ENCODE measurements at places on chromosomes 3 and 15.

DNA sequence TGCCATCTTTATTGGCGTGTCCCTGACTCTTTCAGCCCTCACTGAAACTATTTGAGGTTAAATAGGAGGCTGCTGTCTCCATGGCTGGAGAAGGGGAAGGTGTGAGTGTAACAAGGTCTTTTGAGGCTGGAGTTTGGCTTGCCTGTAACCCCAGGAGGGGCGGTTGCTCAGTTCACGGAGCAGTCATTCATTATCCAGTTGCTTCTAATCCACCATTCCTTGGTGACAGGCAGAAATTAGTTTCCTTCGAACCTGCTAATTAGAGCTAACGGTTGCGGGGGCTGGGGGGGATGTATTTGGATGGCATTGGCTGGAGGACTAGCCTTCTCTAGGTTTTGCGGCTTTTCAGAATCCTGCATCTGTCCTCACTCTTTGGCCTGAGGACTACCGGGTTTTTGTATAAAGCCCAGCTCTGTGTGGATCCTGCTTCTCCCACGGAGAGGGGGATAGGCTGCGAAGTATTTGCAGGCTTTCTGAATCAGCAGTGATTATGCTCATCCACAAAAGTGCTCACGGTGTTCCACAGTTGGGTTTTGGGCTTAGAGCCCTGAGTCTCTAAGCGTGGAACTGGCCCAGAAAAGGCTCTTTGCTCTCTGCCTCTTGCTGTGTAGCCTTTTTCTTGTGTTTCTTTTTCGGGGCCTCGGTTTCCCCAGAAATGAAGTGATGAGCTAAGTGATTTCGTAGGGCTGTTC lies 18.6 kb downstream of the FGD5 start:
- no peak for DNase-seq

DNA sequence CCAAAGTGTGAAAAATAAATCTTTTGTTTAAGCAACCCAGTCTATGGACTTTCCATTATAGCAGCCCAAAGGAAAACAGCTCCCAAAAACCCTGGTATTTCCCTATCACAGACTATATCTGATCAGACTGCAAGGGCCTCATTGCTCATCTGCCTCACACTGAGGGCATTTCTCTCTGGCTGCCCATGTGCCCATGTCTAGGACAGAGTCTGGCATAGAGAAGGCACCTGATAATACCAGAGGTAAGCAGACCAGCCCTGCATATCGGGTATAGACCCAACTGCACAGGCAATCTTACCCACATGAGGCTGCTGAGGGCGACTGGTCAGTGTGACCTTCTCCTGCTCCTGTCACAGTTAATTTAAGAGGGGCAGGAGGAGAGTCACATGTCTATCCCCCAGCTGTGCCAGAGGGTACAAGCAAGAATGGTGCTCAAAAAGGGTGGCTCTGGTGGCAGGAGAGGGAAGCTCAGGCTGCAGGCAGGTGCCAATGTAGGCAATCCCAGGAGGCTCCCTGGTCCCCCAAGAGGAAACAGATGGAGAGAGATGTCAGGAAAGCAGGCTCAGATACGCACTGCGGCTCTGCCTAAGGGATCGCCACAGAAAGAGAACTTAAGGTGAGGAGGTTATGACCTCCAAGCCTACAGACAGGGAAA lies 3.1 kb downstream of the CSRNP1 start:
- DNase-seq: no peak

- DNase-seq: no peak
Observed at GRCh38 chr3:125161607-125162219, 50.8 kb downstream of the SLC12A8 start.

GRCh38 chr3:45029661-45030060 lies 3.6 kb downstream of the CLEC3B start:
- no peak for DNase-seq

DNA sequence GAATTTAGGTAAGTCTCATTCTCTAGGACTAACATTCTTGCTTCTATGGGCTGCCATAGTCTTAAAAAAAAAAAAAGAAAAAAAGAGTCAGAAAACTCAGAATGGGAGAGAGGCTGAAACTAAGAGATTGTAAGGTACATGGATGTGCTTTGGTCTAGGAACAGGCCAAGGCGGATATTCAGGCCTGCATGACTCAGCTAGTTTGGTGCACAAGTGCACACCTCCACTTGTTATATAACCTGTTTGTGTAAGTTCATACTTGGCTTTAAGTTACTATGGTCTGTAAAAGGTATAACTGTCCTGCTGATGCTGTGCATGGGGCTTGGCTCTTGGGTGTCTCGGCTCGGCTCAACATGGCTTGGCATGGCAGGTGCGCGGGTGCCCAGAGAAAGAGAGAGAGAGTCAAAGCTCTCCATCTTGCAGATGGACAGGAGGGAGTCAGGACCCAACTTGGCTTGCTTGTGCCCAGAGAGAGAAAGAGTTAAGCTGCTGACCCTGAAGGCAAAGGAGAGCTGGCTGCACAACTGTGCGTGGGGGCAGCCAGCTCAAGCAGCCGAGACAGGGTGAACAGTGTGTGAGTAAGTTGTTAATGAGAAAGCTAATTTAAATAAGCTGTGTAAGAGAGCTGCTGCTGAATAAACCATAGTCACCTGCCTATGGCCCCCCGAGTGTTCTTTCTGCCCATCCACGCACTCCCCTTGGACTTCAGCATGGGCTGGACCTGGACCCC lies 31.4 kb upstream of the CHRNB4 start:
- DNase-seq: no peak

- no peak for DNase-seq
Observed at GRCh38 chr3:28575100-28575745, 226.6 kb upstream of the AZI2 start.

GRCh38 chr15:96333131-96334016 lies 2.9 kb downstream of the NR2F2 start:
- DNase-seq: no peak

GRCh38 chr3:113878403-113878802 lies 39.8 kb downstream of the GRAMD1C start:
- DNase-seq: no peak

DNA sequence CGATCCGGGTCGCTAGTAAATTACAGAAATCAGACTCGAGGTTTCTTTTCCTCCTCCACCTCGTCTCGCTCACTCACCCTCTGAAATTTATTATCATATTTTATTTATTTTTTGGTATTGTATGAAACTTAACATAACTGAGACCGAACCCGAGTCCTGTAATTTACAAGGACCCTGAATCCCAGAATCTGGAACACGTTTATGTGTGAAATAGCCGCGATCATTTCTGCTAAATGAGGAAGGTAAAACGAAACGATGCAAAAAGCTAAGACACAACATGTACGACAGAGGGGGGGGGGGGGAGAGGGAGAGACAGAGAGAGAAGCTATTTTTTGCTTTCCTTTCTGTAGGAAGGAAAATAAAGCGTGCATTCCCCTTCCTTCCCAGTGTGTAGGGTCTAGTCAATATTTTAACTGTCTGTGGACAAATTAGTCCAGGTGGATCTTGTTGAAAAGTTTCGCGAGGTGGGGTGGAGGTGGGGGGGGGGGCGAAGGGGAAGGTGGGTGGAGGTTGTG lies 1.6 kb downstream of the BBX start:
- peak; percentile 25 for DNase-seq

DNA sequence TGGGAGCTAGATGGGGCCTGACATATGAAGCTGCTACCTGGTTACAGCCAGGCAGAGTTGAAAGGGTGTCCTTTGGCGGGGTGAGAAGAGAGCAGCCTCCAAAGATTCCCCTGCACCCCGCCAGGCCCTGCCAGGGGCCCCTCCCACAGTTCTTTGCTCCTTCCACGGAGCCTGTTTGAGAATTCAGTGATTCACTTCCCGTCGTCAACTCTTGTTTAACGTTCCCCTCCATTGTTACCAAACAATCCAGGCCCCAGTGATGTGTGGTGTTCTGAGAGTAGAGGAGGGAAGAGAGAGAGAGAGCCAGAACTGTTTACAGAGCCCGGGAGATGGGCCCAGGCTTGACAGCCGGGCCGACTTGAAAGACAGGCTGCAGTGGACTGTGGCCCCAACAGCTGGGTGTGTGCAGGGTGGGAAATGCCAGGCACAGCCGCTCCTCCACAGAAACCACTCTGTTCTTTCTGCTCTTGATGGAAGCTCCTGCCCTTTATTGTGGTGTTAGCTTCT lies 81.5 kb downstream of the SMAD3 start:
- DNase-seq: peak; percentile 28

GRCh38 chr3:70882104-70882503 lies 569.7 kb upstream of the MDFIC2 start:
- DNase-seq: no peak

DNA sequence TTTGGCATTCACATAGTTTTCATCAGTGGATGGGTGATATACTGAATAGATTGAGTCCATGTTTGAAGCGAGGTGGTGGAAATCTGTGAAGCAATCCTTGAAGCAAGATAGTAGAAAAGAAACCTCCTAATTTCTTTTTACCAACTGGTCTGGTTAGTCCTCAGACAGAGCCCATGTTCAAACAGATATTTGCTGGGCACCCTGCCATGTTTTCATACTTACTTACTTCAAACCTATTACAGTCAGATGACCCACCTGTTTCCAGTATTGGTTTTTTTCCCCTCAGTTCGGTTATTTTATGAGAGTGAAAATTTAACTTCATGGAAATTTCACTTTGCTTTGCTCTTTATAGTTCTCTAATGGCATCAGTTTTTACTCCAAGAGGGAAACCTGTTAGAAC lies 23.7 kb downstream of the EXOSC7 start:
- no peak for DNase-seq

DNA sequence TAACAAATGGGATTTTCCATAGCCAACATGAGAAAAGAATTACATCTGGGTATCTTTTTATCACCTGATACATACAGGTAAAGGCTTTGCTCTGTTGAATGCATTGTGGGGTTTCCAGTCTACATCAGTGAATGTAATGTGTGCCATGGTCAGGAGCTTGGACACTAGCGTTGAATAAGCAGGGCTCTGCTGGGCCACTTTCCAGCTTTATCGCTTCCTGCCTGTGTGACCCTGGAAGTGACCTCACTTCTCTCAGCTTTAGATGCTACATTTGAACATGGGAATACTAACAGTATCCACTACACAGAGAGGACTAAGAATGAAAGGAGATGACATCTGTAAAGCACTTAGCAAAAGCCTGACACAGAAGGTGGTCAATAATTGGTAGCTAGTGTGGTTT lies 40.1 kb downstream of the TTC23 start:
- no peak for DNase-seq

- DNase-seq: no peak
Observed at GRCh38 chr3:40201770-40202169, 107.7 kb upstream of the EIF1B start.

DNA sequence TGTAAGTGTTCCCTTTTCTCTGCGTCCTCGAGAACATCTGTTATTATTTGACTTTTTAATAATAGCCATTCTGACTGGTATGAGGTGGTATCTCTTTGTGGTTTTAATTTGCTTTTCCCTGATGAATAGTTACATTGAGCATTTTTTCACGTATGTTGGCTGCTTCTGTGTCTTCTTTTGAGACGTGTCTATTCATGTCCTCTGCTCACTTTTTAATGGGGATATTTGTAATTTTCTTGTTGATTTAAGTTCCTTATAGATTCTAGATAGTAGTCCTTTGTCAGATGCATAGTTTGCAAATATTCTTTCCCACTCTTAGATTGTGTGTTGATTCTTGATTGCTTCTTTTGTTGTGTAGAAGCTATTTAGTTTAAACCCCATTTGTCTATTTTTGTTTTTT lies 179.2 kb downstream of the DOCK3 start:
- DNase-seq: no peak

DNA sequence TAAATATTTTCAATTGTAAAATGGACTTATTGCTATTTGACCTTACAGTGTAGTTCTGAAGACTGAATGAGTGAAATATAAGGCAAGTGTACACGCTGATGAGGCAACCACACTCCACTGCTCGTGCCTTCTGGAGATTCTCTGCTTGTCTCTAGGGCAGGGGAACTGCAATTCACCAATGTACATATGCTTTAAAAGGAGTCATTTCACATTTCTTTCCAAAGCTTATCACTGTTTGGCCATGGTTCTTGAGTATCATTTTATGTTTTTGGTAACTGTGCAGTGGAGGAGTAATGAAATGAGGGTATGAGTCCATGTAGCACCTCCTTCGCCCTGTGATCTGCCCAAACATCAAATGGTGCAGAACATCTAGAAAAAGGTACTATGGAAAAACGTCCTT lies 43.7 kb downstream of the CCR4 start:
- no peak for DNase-seq

- no peak for DNase-seq
Observed at GRCh38 chr15:73504885-73505284, 61.9 kb downstream of the REC114 start.
